ENCODE measurements at places on chromosomes 3 and 15.

DNA sequence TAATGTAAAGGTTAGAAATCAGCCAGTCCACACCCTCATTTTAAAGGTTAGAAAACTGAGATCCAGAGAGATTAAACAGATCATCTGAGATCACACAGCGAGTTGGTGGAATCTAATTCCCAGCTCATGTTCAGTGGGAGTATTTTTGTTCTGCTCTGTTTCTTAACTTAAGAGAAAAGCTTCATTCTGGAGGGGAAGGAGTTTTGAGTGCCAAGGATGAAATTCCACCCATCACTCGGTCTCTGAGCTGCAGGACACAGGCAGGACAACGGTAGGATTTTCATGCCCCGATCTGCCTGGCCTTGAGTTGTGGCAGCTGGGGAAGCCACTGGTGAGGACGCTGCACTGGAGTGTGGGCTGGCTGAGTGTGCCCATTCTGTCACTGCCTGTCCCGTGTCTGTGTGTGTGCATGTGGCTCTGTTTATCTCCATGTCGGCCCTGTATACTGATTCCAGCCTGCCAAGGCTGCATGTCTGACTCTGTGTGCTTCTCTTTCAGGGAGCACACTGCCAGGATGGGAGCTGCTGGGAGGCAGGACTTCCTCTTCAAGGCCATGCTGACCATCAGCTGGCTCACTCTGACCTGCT, 94.3 kb downstream of the CEMIP start:
- DNase-seq, result no peak

- no peak for DNase-seq
Observed at GRCh38 chr3:45984331-45985312, 11.0 kb downstream of the FYCO1 start.

DNA sequence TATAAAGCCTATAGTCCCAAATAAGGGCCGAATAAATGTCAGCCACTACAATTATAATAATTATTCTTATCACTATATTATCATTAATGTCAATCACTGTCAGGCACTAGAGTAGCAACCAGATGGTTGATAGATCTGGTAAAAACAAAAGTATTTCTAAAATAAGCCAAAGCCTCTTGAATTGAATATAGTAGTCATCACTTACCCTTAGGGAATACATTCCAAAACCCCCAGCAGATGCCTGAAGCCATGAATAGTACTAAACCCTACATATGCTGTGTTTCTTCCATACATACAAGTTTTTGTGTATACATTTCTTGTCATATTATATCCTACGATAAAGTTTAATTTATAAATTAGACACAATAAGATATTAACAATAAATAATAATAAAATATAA, 59.1 kb downstream of the LRRC3B start:
- DNase-seq, result no peak

- DNase-seq, result no peak
Observed at GRCh38 chr3:110710603-110711002, 361.0 kb upstream of the NECTIN3 start.

GRCh38 chr3:112966633-112967032, 8.3 kb downstream of the CD200R1 start:
- DNase-seq, result no peak

DNA sequence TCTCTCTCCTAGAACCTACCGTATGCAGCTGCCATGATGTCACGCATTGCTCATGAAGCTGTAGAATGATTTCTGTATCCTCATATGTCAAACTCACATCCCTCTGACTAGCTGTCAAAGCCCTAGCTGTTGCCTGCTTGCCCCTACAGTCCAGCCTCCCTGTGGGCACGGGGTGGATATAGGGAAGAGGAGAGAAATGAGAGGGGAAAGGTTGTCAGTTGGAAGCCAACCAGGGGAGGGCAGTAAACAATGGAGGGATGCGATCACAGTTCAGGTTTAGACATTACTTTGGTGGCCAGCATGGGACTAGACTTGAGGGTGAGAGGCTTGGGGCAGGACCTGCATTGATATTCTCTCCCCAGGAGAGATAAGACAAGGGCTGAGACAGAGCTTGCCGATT, 1.7 kb upstream of the HDGFL3 start:
- DNase-seq, result no peak

DNA sequence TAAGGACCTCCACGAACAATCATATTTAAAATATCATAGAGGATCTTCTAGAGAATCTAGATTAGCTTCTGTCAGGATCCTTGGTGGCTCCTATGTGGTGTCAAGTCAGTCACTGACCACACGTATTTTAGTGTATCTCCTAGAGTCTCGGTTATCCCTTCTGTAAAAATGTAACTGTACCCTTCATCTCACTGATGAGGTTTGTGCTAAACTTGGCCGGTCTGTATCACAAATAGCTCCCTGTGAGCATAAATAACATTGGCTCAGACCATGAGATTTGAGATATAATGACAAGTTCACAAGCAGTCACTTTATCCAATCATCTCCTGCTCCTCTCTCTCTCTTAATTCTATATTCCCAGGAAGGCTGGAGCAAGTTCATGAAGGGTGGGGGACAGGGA, 93.6 kb upstream of the ARL6 start:
- DNase-seq, result no peak

Data from kidney tubule cell (primary cell).